NCI-H2081 (cell line): ENCODE measurements at places on chromosomes 1 and 21.

DNA sequence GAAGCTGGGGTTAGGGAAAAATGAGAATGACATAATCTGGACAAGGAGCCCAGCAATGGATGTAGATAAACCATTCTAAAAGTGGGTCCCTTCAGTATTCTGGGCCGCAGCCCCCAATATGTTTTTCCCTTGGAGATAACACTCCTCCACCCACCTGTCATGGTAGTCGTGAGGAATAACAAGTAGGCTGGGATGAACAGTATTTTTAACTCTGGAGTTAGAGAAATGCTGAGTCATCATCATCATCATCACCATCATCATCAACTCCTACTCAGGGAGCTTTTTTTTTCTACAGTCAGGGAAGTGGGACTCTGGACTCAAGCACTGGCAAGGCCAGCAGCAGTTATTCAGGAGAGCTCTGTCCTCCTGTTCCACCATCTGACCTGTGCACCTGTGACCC is 12.8 kb downstream of the CADM3 start:
- DNase-seq, result no peak

- DNase-seq, result no peak
Observed at GRCh38 chr1:67980028-67980427, 70.4 kb downstream of the DIRAS3 start.

DNA sequence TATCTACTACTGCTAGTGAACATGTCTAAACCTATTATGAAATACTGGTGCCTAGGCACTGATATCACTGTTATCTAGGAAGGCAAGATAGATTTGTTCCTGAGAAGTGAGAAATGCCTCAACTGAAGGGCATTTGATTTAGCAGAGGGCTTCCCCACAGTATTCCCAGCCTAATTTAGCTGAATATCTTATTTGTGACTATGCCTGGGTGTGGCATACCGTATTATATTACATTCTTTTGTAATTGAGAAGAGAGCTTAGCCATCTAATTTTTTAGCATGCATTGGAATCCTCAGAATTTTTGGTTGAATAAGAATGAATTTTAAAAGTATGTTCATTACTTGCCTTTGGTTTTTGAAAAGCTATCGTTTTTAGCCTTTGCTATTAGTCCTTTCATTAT is 99.1 kb downstream of the ZP4 start:
- no peak for DNase-seq

GRCh38 chr1:101257500-101258325 is 20.9 kb downstream of the S1PR1 start:
- DNase-seq, result no peak

DNA sequence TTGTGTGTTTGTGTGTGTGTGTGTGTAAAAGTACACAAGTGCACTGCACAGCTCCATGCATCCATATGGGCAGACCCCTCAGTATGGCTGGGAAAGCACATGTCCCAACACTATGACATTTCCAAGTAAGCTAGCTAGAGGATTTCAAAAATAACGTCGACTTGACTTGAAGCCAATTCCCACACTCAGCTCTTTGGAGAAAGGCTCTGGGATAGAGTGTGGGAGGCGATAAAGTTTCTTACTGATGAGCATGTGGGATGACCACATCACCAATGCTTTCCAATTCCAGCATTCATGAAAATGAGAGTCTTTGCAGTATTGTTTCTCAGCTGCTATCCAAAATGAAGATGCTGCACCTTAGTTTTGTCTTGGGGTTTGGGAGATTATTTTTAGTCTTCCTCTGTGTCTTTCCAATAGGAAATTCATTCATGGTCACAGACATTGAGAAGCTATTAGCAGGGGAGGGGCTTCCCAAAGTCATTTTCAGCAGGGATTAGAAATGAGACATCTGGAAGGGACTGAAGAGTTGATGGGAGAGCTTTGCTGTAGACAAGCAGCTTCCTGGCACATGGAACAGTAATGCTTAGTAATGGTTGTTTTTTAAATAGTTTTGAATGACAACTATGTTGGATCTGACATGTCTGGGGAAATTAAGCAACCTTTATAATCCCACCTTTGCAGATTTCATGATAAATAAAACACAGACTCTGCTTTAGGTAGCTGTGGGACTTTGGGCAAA is 143.5 kb downstream of the ASTN1 start:
- DNase-seq, result no peak

GRCh38 chr1:227780101-227781044 is 35.1 kb upstream of the PRSS38 start:
- no peak for DNase-seq

- DNase-seq, result no peak
Observed at GRCh38 chr1:206962272-206962671, 8.0 kb downstream of the FCAMR start.

DNA sequence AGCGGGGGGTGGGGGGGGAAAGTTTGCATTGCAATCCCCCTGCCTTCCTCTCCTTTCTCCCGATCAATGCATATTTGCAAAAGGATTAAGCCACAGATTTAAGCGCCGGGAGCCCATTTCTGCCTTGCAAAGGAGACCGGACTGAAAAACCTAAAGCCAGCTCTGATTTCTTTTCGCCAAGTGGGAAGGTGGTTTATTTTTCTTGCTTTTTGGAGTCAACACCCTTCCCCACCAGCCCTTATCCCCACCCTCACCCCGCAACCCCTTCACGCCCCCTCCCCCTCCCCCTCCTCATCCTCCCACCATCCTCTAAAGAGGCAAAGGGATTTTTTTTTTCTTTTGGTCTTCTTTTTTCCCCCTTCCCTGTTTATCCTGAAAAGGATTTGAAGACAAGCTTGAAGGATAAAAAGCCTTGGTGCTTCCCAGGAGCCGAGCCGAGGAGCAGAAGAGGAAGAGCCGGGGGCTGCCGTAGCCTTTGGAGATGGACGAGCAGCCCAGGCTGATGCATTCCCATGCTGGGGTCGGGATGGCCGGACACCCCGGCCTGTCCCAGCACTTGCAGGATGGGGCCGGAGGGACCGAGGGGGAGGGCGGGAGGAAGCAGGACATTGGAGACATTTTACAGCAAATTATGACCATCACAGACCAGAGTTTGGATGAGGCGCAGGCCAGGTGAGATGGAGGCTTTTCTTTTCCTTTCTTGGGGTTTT is 513 bp downstream of the PBX1 start:
- no peak for DNase-seq

DNA sequence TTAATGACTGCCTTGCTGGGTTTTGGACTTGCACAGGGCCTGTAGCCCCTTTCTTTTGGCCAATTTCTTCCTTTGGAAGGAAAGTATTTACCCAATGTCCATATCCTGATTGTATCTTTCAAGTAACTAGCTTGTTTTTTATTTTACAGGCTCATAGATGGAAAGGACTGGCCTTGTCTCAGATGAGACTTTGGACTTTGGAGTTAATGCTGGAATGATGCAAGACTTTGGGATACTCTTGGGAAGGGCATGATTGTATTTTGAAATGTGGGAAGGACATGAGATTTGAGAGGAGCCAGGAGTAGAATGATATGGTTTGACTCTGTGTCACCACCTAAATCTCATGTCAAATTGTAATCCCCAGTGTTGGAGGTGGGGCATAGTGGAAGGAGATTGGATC is 140.1 kb downstream of the C1orf94 start:
- no peak for DNase-seq

GRCh38 chr21:16071092-16071491 is 341.3 kb downstream of the USP25 start:
- DNase-seq, result peak; percentile 71
